ENCODE measurements at places on chromosomes 2 and 18.

- no peak for DNase-seq
Measured at GRCh38 chr2:168510125-168510756, 54.2 kb downstream of the CERS6 start.

- no peak for DNase-seq
Measured at GRCh38 chr2:9408641-9409151, 14.6 kb downstream of the ITGB1BP1 start.

GRCh38 chr2:83162421-83162820 is 1296.7 kb downstream of the SUCLG1 start:
- no peak for DNase-seq

GRCh38 chr2:85341269-85342029 is 12.9 kb downstream of the RETSAT start:
- no peak for DNase-seq
